ENCODE measurements at places on chromosomes 12 and 14. TPM values are rescaled to one million over a fixed set of nuclear protein-coding genes. Genes with fewer than 3 reads are reported as not detected.

The GPX2 gene
- total RNA-seq = 1.7 TPM

The MFAP5 gene
- total RNA-seq = 24.0 TPM

The SLC5A8 gene
- total RNA-seq = 0.08 TPM

The EFCAB11 gene
- 9.4 TPM for total RNA-seq

The GYS2 gene
- total RNA-seq = not detected

The SLCO1A2 gene
- total RNA-seq = not detected

The SLC25A21 gene
- total RNA-seq = 0.34 TPM

The RAB5B gene
- total RNA-seq = 70.7 TPM

The ITGA7 gene
- 0.08 TPM for total RNA-seq

The RNF212B gene
- total RNA-seq = not detected

The GPR132 gene
- not detected for total RNA-seq

The SMIM41 gene
- not detected for total RNA-seq

The AMDHD1 gene
- total RNA-seq = 0.39 TPM

The DNAH10 gene
- 0.55 TPM for total RNA-seq

The RAD52 gene
- 8.7 TPM for total RNA-seq

The PPP4R4 gene
- 17.3 TPM for total RNA-seq

The AKAP3 gene
- 1.2 TPM for total RNA-seq

The CCNB1IP1 gene
- total RNA-seq = 83.6 TPM

The LYZ gene
- total RNA-seq = not detected

The LRP1 gene
- 6.2 TPM for total RNA-seq

The PTPN11 gene
- total RNA-seq = 72.1 TPM

The TOMM20L gene
- total RNA-seq = not detected

The RNU4-1 gene
- total RNA-seq = under 0.01 TPM

The KLRC3 gene
- total RNA-seq = not detected

The C12orf54 gene
- 2.5 TPM for total RNA-seq

The OTOGL gene
- not detected for total RNA-seq

The DHRS2 gene
- not detected for total RNA-seq

The GALNT8 gene
- total RNA-seq = 0.23 TPM

The PLEKHG7 gene
- not detected for total RNA-seq

The DNAJC22 gene
- not detected for total RNA-seq

The GRIN2B gene
- not detected for total RNA-seq

The PPM1H gene
- total RNA-seq = not detected

The C1S gene
- total RNA-seq = 1.9 TPM

The RAN gene
- 540 TPM for total RNA-seq

The PIK3C2G gene
- total RNA-seq = 2.2 TPM

The SLC2A14 gene
- not detected for total RNA-seq

The PRIM1 gene
- total RNA-seq = 20.8 TPM

The MOAP1 gene
- total RNA-seq = 21.2 TPM

The CLEC9A gene
- total RNA-seq = not detected

The CIDEB gene
- 4.1 TPM for total RNA-seq

The HOXC5 gene
- total RNA-seq = 1.6 TPM

The PGF gene
- total RNA-seq = 44.9 TPM

The TAPBPL gene
- total RNA-seq = 4.5 TPM

The PTPN21 gene
- total RNA-seq = 4.7 TPM

The KDM2B gene
- total RNA-seq = 23.9 TPM

The C12orf60 gene
- total RNA-seq = 2.7 TPM

The HRK gene
- not detected for total RNA-seq

The POC1B gene
- total RNA-seq = 12.2 TPM

The HIGD1C gene
- not detected for total RNA-seq
